ENCODE measurements at places on chromosomes 4 and X. TPM values are rescaled to one million over a fixed set of nuclear protein-coding genes. Genes with fewer than 3 reads are reported as not detected.

ZFYVE28 gene
- total RNA-seq, result 26.5 TPM

TGIF2LX gene
- total RNA-seq, result not detected

SASH3 gene
- 190 TPM for total RNA-seq

VCX3B gene
- not detected for total RNA-seq

CORIN gene
- total RNA-seq, result 0.08 TPM

STPG2 gene
- 0.30 TPM for total RNA-seq

SPANXA1 gene
- total RNA-seq, result not detected

LONRF3 gene
- 17.8 TPM for total RNA-seq

RIBC1 gene
- 1.4 TPM for total RNA-seq

Data from naive thymus-derived CD4-positive, alpha-beta T cell (primary cell).